Stimulated activated CD8-positive, alpha-beta memory T cell treated with anti-CD3 and anti-CD28 coated beads, Interleukin-7, amount 100 ng/mL, for 1 hour (primary cell): ENCODE measurements at places on chromosomes 11 and 22.

DNA sequence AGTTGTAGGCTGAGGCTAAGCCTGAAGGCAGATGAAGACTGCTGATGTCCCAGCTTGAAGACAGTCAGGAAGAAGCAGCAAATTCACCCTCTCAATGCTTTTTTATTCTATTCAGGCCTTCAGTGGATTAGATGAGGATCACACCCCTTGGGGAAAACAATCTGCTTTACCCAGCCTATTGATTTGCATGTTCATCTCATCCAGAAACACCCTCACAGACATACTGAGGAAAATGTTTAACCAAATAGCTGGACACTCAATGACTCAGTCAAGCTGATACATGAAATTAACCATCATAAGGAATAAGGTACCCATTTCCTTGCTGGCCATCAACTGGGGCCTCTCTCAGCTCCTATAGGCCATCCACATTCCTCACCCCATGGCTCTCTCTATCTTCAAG is 549.9 kb upstream of the CCDC90B start:
- DNase-seq = no peak

DNA sequence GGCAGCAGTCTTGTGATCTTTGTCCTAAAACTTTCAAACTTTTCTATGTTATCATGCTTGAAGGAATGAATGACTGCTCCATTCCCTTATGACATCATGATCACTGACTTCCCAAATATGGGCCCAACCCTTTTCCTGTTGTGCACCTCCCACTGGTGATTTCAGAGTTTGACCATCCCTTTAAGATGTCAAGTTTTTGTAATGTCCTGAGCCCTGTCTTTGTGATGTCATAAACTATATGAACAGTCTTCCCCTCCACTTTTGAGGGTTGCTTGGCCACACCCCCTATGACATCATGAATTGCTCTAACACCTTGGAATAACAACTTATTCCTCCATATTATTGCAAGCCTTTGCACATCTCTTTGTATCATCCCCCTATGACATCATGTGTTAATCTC is 16.5 kb upstream of the NUCB2 start:
- DNase-seq = no peak

DNA sequence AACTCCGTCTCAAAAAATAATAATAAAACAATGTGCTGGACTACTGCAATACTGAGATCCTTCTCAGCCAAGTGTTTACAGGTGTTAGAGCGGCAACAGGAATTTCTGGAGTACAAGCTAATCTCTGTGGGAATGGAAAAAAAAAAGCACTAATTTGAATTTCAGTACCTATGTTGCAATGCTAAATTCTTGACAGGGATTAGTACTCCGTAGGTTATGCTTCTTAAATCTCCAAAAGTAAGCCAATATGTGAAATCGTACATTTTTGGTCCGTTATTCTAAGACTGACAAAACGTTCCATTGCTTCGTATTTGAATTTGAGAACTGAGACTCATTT is 1.1 kb downstream of the ATL3 start:
- DNase-seq = no peak

GRCh38 chr11:78741741-78742140 is 167.1 kb upstream of the NARS2 start:
- no peak for DNase-seq

DNA sequence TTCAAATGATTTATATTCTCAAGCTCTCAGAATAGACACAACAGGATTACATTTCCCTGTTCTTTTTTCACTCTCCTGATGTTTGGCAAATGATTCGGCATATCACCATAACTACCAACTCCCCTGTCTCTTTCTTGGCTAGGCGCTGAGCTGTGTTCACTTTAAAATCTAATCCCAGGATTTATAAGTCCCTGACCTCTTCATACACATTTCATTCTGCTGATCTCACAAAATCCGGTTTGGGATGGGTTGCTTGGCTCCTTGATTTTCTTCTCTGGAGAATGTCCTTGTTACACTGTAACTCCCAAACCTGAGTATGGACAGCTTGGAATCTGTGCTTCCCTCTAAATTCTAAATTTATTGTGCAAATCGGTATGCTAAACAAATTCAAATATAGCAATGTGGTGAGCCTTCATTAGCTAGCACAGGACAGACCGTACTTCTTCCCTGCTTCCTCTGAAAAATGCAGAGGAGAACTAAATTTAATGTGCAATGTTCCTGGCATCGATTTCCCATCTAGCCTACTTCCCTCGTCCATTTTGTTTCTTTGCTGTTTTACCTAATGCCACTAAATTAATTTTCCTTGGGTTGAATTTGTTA is 858.5 kb upstream of the FAT3 start:
- DNase-seq = no peak

DNA sequence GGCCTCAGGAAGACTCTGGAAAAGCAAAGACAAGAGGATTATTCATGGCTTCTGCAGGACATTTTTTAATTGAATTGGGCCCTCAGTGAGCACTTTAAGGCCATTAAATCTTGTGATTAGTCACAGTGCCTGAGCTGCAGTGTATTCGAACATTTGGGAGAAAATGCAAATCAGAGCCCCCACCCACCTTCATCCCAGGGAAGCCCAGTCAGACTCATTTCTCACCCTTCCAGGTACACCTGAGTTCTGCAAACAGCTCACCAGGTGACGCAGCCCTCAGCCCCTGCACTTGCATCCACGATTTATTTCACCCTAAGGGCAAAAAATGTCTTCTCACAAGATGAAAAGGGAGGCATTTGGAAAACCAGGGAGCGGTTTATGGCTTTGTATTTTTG is 128.7 kb downstream of the MPPED1 start:
- no peak for DNase-seq

DNA sequence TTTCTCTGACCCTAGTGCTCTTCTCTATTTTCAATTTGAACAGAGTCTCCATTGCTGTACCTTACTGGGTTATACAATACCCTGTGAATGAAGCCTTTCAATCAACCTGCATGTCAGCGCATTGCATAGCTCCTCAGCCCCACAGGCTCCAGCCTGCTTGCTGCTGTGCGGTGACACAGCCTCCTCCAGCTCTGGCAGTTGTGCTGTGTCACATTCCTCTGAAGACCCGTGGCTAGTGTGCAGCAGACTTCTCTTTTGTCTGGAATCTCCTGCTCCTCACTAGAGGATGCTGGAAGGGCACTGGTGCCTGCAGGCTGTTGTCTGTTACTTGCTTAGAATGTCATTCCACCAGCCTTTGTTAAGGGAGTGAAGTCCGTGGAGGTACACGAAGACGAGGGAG is 390.1 kb upstream of the B3GAT1 start:
- no peak for DNase-seq

DNA sequence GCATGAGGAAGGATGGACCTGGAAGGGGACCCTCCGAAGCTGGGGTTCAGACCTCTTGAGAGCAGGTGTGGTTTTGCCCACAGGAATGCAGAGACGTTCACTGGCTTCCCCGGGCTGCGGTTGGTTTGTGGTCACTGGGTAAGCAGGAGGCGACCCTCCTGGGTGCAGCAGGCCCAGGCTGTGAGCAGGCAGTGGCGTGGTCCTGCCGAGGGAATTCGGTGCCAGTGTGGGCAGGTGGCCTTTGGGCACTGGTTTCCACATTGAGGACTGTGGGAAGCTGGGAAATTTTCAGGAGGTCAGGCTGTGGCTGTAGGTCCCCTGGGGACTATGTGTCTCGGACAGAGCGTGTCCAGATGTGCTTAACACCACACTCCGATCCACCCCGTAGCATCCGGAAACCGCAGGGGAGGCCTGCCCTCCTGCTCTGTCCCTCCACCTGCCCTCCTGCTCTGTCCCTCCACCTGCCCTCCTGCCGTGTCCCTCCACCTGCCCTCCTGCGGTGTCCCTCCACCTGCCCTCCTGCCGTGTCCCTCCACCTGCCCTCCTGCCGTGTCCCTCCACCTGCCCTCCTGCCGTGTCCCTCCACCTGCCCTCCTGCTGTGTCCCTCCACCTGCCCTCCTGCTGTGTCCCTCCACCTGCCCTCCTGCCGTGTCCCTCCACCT is 27.5 kb downstream of the TPCN2 start:
- no peak for DNase-seq

DNA sequence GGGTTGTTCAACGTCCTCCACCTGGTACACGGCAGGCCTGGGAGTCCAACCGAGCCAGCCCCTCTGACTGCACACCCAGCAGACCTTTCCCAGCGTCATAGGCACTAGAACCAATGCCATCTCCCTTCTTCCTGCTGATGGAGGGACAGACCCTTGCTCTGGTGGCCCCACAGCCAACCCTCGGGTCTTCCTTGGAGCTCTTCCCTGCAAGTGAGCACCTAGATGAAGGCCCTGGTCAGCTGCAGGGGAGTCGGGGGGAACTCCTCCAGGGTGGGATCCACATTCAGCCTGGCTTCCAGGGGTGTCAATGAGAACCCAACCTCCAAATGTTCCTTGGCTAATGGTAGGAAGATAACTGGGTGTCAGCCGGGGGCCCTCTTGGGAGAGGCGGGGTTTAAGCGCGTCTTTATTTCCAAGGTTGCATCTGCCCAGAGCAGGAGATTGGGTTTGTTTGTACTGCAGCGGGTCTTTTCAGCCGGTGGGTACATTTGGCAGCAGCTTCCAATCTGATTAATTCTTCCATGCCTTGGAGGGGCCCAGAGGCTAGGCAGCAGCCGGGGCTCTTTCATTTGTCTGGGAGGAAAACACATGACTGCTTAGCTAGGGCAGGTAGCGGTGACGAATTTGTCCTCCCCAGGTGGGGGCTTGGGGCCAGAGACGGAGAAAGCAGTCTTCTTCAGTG is 56.0 kb upstream of the SHISAL1 start:
- DNase-seq = no peak

DNA sequence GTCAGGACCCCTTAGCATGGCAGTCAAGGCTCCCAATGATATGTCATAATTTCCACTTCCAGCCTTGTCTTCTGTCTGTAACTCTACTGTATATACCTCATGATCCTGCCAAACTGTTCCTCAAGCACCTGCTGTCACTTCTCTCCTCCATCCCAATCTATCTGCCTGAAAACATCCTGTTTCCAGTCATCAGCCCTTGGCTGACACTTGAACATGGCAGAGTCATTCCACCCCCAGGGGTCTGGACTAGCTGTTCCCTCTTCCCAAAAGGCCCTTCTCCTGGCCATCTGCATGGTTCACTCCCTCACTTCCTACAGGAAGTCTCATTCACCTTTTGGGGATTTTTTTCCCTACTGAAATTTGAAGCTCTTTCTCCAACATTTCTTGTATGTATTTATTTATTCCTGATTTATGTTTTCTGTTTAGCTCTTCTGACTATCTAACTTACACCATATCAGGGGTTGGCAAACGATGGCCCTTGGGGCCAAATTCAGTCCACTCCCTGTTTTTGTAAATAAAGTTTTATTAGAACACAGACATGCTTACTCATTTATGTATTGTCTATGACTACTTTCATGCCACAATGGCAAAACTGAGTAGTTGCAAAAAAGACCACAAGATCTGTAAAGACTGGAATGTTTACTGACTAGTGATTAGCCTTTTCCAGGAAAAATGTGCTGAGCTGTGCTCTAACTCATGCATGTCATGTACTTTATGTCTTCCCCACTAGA is 278.4 kb downstream of the KIRREL3 start:
- no peak for DNase-seq

- no peak for DNase-seq
Observed at GRCh38 chr11:102611291-102611690, 13.8 kb downstream of the MMP20 start.

- DNase-seq = no peak
Observed at GRCh38 chr22:47200273-47201051, 438.0 kb downstream of the TBC1D22A start.

DNA sequence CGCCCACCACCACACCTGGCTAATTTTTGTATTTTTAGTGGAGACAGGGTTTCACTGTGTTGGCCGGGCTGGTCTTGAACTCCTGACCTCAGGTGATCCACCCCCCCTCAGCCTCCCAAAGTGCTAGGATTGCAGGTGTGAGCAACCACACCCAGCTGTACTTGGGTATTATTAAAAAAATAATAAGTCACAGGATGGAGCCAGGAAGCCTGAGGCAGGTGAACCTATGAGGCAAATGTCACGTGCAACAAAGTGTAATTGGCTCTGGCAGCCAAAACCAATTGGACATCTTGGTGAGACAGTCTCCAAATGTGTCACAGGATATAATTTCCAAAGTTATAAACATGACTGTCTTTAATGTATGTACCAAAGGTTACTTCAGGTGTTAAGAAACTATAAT is 24.0 kb upstream of the MALAT1 start:
- DNase-seq = no peak

DNA sequence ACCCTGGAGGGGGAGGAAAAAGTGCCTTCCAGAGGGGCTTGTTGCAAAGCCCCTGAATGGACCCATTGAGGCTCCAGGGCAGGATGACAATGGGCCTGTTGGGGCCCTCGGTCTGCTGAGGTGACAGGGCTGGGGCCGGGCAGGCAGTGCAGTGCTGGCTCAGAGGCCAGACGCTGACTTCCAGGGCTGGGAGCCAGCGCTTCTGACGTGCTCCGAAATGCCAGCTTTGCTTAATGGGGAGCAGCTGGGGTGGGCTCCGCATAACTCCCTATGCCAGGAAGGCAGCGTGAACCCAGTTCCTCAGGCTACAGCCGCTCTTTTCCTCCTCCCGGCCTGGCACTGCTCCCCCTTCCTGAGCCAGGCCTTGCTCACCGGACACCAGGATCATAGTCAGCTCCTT is 17.7 kb downstream of the NAV2 start:
- DNase-seq = no peak

DNA sequence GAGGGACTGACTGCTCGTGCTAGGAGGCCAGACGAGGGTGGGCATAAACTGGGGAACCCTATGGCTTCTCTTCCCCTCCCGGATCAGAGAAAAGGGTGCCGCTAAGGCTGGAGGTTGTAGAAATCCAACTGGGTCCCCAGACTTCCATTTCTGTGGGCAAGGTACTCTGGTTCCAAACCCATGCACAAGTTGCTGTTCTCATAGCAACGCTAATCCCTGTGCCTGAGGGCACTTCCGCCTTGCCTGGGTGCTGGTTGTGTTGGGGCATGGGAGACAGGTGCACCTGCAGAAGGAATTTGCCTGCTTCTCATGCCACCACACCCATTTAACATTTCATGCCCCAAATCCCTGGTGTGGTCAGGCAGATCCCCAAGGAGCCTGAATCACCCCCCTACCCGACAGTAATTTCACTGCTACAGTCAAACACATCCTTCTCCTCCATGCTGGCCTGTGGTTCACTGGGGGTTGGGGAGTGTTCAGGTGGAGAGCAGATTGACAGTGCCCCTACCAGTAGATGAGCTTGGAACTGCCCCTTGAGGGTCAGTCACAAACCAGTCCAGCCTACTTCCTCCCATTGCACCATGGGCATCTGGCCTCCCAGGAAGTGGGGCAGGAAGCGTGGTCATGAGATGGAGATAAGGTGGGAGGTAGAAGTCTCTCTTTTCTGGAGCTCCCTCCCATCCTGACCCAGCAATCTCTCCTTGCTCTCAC is 1.2 kb downstream of the C2CD2L start:
- DNase-seq = no peak

DNA sequence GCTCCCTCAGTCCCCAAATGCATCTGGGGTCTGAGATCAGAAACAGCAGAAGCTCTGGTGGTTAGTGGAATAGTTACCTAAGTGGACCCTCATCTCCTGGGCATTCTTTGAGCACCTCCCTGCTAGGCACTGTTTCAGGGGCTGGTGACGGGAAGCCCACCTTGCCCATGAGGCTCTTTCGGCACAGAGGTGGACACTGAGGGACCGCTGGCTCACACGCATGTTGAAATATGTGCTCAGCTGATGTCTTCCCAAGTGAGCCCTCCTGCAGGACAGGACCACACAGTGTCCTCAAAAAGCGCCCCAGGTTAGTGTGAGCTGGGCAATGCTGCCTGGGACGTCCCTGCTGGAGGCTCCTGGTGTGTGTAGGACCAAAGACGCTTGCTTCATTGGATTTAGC is 1379.9 kb downstream of the TBC1D22A start:
- no peak for DNase-seq

GRCh38 chr11:102457865-102458264 is 5.3 kb upstream of the TMEM123 start:
- no peak for DNase-seq
